ENCODE measurements at places on chromosomes 2 and 18.

GRCh38 chr2:217535957-217536708 lies 466.7 kb downstream of the TNS1 start:
- DNase-seq = no peak
- no peaks in the 10 kb centered on the region for H3K4me1 ChIP-seq
- H3K27me3 ChIP-seq = peaks cover 7% of the 10 kb centered on the region
- H3K27ac ChIP-seq = no peak overlapping the region

DNA sequence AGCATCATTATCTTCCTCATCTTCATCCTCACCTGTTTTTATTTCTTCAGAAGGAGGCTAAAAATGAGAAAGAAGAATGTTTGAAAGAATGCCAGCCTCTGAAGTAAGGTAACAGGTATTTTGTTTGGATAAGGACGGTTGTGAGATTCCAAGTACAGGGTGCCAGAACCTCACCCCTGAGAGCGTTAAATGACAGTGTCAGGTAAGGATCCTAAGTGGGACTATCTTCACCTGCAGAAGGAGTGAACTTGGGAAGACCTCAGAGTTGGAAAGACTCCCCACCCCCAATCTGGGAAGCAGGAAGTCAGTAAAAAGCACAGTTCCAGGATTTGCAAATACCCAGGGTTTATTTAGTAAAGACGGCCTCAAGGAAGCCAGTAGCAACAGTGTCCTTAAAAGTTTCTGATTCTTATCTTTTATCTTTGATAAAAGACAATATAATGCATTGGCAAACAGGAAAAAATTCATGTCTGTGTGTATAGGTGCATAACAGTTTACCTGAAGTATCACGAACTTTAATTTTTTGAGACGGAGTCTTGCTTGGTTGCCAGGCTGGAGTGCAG lies 52.3 kb downstream of the THOC1 start:
- no peaks in the 10 kb centered on the region for H3K27me3 ChIP-seq
- H3K36me3 ChIP-seq = peaks cover 22% of the 10 kb centered on the region
- H3K4me1 ChIP-seq = peaks cover 1% of the 10 kb centered on the region
- no peak overlapping the region for H3K27ac ChIP-seq
- H3K4me3 ChIP-seq = no peak overlapping the region

- DNase-seq = no peak
- peaks cover 100% of the 10 kb centered on the region for H3K36me3 ChIP-seq
- no peaks in the 10 kb centered on the region for H3K27me3 ChIP-seq
- no peak overlapping the region for H3K27ac ChIP-seq
Measured at GRCh38 chr2:152676461-152676860, 40.8 kb downstream of the PRPF40A start.

DNA sequence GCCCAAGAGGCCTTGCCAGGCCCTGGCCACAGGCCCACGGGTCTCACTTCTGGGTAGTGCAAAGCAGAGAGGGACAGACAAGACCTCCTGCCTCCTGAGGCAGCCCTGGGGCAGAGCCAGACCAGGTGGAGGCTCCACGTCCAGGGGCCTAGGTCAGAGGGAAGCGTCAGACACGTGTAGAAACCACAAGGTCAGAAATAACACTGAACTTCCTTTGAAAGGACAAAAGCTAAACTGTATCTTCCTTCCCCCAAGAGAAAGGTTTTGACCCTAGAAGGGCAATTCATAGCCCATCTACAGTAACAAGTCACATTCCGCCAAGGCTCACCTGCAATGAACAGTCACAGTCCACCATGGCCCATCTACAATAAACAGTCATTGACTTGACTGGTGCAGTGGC lies 17.9 kb downstream of the SDC1 start:
- peaks cover 2% of the 10 kb centered on the region for H3K4me1 ChIP-seq
- H3K36me3 ChIP-seq = peaks cover 46% of the 10 kb centered on the region
- no peak overlapping the region for H3K27ac ChIP-seq
- H3K4me3 ChIP-seq = no peak overlapping the region

GRCh38 chr2:240386326-240386725 lies 49.1 kb upstream of the GPC1 start:
- no peak overlapping the region for H3K4me3 ChIP-seq
- H3K27me3 ChIP-seq = no peaks in the 10 kb centered on the region
- no peaks in the 10 kb centered on the region for H3K4me1 ChIP-seq
- H3K27ac ChIP-seq = no peak overlapping the region
- H3K36me3 ChIP-seq = no peaks in the 10 kb centered on the region
- DNase-seq = no peak

GRCh38 chr2:10289352-10289751 lies 13.4 kb upstream of the HPCAL1 start:
- DNase-seq = no peak
- no peak overlapping the region for H3K4me3 ChIP-seq
- H3K36me3 ChIP-seq = no peaks in the 10 kb centered on the region
- no peak overlapping the region for H3K27ac ChIP-seq

DNA sequence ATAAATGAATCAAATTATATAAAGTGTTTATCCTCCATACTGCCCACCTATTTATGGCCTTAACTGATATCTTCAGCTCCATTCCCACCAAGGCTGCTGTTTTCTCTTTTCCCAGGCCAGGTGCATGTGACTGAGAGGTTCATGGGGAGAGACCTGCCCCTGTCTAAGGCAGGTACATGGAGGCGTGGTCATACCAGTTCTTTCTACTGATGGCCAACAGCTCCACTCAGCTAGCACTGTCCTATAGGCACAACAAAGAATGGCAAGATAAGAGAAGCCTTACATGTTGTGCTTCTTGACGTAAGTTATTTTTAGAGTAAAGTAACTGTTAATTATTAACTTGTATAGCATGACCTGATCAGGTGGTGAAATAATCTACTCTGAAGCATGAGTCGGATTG lies 16.8 kb downstream of the AKAIN1 start:
- DNase-seq = no peak
- H3K27ac ChIP-seq = no peak overlapping the region
- no peaks in the 10 kb centered on the region for H3K36me3 ChIP-seq
- H3K4me1 ChIP-seq = no peaks in the 10 kb centered on the region

- H3K27ac ChIP-seq = no peak overlapping the region
- no peak overlapping the region for H3K4me3 ChIP-seq
- H3K4me1 ChIP-seq = no peaks in the 10 kb centered on the region
- peak; percentile 43 for DNase-seq
- no peaks in the 10 kb centered on the region for H3K36me3 ChIP-seq
Measured at GRCh38 chr2:118807668-118808428, 39.6 kb downstream of the EN1 start.

DNA sequence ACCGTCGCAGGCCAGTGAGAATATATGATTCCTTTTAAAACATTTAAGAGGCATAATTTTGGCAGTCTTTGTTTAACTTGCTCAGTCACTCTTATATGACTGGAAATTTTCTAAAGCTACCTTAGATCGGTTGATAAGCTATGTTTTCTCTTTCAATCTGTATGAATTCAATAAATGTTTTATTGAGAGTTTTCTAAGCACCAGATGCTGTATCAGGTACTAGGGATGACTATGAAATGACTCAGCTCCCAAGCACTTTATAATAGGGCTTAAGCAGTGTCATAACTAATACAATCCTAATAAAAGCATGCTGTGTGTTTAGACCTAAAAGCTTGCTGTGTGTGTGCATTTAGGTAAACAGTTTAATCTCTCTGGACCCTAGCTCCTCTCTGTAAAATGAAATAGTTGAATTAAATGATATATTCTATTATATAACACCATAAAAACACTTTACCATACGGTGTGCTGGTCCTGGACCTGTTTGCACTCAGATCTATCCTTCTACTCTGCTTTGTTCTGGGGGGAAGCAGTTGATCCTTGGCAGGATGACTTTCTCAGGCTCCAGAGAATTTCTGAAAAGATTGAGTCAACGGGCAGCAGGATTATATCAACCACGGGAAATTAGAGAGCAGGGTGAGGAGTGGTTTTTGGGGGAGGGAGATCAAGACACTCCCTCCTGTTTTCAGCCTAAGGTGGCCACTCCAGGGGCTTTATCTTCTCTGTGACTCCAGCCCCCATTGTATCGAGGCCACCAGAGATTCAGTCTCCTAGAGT lies 26.1 kb upstream of the SLC38A11 start:
- no peak overlapping the region for H3K27ac ChIP-seq
- H3K36me3 ChIP-seq = no peaks in the 10 kb centered on the region
- no peak for DNase-seq
- no peak overlapping the region for H3K4me3 ChIP-seq
- H3K27me3 ChIP-seq = no peaks in the 10 kb centered on the region
- H3K4me1 ChIP-seq = peaks cover 7% of the 10 kb centered on the region

DNA sequence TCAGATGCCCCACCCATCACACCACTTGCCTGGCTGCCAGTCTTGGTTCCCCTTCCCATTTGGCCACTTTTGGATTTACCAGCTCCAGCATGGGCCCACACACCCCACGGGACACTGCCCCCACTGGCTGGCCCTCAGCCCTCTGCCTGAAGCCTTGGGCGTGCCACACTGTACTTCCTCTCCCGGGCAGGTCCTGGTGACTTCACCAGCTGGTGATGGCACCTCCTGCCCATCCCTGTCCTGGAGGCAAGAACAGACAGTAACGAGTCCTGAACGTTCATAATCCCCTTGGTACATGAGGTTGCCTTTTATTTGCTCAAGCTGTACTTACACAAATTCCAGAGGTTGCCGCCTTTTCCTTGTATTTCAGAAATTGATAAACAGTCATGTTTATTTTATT lies 81.1 kb downstream of the TMEM17 start:
- no peaks in the 10 kb centered on the region for H3K36me3 ChIP-seq
- DNase-seq = no peak
- H3K27ac ChIP-seq = no peak overlapping the region
- H3K27me3 ChIP-seq = no peaks in the 10 kb centered on the region

DNA sequence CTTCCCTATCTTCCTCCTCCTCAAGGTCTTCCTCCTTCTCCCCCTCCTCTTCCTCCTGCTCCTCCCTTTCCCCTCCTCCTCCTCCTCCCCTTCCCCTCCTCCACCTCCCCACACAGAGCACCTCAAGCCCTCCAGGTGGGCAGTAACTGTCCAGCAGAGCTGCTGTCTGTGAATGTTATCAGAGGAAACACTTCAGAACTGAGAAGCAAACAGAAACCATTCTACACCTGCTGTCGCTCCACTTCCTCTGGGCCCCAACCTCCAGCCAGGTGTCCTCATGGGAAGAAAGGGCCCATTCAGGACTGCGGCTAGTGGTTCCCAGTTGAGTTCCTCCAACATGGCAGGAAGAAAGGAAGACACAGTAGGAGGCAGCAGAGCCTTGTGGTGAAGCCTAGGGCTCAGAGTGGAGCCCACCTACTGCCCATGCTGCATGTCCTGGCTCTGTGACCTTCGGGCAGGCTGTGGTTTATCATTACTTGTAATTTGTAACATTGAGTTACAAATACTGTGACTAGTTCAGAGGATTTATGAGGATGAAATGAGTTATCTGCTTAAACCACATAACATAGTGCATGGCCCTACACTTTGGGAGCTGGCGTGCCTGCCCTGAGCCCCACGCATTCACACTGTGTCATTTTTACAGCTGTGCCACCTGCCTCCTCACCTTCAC lies 165.9 kb upstream of the ID2 start:
- no peaks in the 10 kb centered on the region for H3K36me3 ChIP-seq
- H3K4me1 ChIP-seq = peaks cover 13% of the 10 kb centered on the region
- no peak for DNase-seq
- H3K27ac ChIP-seq = no peak overlapping the region

DNA sequence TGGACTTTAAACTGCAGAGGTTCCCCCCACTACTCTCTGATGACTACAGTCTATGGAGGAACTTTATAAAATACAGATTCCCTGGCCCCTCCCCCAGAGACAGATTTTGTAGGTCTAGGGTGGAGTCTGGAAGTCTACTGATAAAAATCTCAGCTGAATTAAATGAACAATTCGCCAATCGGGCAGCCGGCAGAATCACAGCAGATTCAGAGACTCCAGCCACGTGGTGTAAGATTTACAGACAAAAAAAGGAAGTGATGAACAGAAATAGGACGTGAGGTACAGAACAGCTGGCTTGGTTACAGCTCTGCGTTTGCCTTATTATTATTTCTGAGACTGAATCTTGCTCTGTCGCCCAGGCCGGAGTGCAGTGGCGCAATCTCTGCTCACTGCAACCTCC lies 21.4 kb upstream of the MTA3 start:
- peaks cover 8% of the 10 kb centered on the region for H3K4me1 ChIP-seq
- no peaks in the 10 kb centered on the region for H3K27me3 ChIP-seq
- no peak for DNase-seq
- no peak overlapping the region for H3K27ac ChIP-seq
- H3K4me3 ChIP-seq = no peak overlapping the region

DNA sequence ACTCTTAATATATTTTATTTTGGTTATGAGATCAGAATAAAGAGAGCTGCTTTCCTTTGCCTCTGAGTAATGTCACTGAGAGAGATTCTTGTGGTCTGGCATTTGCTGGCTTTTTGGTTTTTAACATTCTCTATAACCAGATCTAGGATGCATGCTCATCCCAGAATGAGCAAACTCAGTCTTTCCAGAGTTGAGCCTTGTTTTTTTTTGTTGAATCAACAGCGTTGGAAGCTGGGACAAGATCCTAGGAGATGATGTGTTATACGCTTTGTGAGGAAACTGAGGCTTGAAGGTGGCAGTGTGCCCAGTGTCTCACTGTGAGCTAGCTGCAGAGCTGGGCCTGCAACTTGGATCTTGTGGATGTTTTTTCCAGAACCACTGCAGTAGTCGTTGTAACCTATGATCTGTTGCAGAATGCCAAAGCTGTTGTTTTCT lies 19.5 kb downstream of the MYO1B start:
- peaks cover 9% of the 10 kb centered on the region for H3K4me1 ChIP-seq
- H3K27ac ChIP-seq = no peak overlapping the region
- no peak for DNase-seq
- no peak overlapping the region for H3K4me3 ChIP-seq
- no peaks in the 10 kb centered on the region for H3K27me3 ChIP-seq

DNA sequence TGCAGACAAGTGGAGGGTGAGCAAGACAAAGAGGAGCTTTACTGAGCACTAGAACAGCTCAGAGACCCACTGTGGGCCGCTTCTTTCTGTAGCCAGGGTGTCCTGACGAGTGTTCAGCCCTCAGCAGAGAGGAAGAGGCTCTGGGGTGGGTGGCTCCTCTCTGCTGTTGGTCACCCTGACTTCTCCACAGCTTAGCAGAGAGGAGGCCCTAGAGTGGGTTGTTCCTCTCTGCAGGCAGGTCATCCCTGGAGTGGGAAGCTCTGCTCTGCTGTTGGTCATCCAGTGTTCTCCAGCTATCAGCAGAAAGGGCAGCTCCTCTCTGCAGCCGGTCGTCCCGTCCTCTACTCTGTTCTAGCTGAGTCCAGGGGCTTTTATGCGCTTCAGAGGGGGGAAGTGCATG lies 286.5 kb downstream of the ICOS start:
- H3K4me1 ChIP-seq = peaks cover under 1% of the 10 kb centered on the region
- no peaks in the 10 kb centered on the region for H3K36me3 ChIP-seq
- no peak overlapping the region for H3K27ac ChIP-seq
- no peaks in the 10 kb centered on the region for H3K27me3 ChIP-seq

DNA sequence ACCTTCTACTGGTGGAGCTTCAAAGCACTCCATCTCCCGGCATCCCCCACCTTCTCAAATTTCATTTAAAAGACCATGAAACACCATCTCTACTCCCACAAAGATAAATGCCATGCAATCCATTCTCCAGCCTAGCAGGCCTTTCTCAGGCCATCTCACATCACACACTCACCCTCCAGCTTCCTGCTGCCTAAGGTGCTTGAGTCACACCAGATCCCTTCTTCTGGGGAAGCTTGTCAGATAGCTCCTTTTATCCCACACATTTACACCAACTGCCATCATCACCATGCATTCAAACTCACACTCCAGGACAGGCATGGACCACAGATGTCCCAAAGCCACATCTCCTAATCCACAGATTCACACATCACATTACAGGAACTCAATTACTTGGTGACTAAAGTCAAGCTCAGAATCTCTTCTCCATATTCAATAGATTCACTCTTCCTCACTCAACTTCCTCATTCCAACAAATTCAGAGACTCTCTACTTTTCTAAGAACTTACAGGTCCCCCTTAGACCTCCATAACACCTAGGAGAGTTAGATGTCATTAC lies 292.5 kb downstream of the TNS1 start:
- no peak overlapping the region for H3K4me3 ChIP-seq
- peaks cover 13% of the 10 kb centered on the region for H3K4me1 ChIP-seq
- no peak for DNase-seq
- no peaks in the 10 kb centered on the region for H3K27me3 ChIP-seq
- H3K27ac ChIP-seq = no peak overlapping the region
